ENCODE measurements at places on chromosomes 3 and 15.
A peak's percentile ranks its signal among the peaks of the same experiment; 100 is the strongest.

GRCh38 chr15:53193149-53193548 is 403.0 kb upstream of the ONECUT1 start:
- DNase-seq, result no peak

DNA sequence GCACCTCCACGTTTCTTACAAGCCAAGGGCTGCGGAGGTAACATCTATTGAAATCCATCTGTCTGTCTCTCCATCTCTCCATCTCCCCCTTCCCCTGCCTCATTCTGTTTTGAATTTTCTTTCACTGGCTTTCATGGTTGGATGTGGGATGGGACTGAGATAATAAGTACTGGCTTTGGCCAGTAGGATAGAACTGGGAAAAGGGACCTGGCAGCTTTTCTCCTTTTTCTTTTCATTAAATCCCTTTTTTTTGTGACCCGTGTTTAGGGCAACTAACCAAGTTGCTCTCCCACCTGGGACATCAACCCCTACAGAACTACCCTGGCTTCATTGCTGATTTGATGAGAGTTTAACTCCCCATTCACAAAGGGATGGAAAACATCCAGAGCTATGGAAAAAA is 66.8 kb upstream of the ADAMTSL3 start:
- no peak for DNase-seq

DNA sequence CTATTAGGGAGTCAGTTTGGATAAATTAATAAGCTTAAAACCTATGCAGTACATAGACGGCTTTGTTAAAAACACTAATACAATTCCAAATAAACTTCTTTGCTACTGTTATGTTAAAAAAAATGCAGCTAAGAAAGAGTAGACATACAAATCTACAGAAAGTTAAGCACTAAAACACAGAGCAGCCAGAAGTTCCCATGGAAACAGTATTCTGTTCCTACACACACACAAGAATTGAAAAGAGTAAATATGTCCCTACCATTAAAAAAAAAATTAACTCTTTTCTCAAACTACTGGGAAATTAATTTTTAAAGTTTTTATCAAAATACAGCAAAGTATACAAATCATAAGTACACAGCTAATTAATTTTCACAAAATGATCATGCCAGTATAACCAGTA is 71.6 kb downstream of the CLASP2 start:
- no peak for DNase-seq

- no peak for DNase-seq
Observed at GRCh38 chr15:72545156-72545555, 71.0 kb downstream of the ARIH1 start.

GRCh38 chr15:97189162-97189780 is 771.2 kb upstream of the ARRDC4 start:
- DNase-seq, result no peak

- DNase-seq, result peak; percentile 76
Observed at GRCh38 chr3:197599089-197599765, 43.5 kb upstream of the BDH1 start.

DNA sequence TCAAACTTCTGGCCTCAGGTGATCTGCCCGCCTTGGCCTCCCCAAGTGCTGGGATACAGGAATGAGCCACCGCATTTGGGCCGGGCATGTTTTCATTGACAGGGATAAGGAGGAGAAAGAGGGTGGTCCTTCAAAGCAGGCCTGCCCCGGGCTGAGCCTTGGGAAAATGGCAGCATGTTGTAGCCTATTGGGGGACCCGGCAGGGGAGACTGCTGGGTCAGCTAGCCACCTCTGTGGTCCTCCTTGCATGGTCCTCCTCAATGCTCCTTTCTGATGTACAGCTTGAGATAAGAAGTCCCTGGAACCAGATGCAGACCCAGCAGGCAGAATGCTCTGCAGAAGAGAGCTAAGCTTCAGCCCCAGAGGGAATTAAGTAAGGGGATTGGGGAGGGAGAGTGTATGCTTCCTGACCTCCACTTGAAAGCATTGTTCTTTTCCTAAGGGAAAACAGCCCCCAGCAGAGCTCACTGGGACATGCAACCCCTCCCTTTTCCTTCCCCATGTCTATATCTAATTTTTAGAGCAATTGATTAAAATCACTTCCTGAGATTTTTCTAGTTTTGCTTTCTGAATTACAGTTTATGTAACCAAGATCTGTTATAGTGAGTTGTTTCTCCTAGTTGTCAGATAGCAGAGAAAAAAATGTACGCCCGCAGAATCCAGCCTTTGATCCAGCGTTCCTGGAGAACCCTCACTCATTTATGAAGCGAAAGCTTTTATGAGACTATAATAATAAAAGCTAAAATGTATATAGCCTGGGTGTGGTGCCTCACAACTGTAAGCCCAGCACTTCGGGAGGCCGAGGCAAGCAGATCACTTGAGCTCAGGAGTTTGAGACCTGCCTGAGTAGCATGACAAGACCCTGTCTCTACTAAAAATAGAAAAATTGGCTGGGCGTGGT is 48.7 kb upstream of the VILL start:
- no peak for DNase-seq
